HFF-Myc (cell line): ENCODE measurements at places on chromosomes 4 and X.

DNA sequence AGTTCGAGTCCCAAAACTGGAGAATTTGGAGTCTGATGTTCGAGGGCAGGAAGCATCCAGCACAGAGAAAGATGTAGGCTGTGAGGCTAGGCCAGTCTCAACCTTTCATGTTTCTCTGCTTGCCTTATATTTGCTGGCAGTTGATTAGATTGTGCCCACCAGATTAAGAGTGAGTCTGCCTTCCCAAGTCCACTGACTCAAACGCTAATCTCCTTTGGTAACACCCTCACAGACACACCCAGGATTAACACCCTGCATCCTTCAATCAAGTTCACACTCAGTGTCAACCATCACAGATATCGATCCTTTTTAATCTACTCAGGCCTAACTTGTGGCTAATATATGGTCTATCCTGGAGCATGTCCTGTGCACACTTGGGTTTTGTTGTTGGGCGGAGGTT is 18.0 kb upstream of the MAEA start:
- no peak for DNase-seq

DNA sequence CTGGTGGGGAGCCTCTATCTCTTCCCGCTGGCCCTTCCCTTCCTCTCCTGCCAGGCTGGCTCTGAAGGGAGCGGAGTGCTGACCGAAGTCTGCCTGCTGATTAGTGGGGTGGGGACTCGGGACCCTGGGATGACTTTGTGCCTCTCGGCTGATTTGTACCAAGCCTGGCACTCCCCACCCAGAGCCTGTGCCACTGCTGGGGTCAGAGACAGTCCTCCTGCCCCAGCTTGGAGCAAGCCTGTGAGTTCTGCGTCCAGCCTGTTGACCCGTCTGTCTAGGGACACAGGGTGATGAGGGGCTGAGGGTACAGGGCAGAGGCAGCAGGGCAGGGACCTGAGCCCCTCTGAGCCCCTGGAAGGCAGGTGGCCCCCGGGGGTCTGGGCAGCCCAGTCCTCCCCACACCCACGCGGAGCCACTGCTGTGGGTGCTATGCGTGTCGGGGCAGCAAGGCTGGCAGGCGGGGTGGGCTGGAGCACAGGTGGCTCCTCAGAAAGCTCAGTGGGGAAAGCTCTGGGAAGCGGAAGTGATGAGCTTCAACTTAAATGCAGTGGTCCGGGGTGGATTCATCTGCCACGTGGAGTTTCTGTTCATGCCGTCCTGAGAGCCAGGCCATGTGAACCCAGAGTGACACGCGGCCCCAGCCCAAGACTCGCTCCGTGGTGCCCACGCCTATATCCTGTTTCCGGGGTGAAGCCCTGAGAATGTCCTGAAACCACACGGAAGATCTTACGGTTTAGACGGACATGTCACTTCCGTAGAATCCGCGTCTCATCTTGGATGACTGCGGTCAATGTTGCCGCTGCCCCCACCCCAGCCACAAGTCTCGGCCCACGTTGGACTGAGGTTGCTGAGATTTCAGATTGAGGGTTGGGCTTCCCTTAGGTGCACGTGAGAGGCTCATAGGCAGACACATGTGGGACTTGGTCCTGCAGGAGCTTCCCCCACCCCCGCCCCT is 21.1 kb upstream of the UVSSA start:
- no peak for DNase-seq

DNA sequence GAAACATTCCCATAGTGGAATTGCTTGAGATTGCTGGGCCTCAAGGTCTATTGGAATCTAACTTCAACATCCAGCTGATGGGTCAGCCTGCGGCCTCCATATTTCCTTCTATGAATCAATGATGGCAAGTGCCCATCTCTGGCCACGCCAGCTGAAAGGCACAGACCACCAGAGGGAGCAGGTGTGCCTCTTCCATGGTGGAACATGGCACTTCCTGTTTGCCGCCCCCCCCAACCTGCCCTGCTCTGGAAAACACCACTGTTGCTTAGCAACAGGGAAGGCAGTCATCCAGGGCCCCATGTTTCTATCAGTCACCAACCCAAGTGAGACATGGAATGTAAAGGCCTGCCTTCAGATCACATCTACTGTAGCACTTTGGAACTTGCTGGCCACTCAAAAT is 11.6 kb downstream of the PAGE4 start:
- no peak for DNase-seq

- DNase-seq, result no peak
Observed at GRCh38 chrX:67104982-67105757, 438.7 kb upstream of the AR start.

DNA sequence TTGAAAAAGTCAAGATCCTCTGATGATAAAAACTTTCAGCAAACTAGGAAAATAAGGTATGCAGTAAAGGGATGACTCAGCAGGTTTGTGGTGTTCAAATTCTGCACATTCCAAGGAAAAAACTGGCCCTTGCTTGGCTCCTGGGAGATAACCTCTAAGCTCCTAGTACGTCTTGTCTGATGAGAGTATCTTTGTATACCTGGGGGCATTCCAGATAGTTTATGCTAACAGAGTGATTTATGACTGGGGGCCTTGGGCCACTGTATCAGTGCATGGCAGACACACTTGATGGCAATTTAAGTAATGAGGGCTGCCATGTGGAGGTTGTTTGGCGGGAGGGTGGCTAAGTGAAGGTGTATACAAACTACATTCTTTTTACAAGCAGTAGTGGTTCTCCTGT is 56.9 kb downstream of the NSG1 start:
- DNase-seq, result no peak

DNA sequence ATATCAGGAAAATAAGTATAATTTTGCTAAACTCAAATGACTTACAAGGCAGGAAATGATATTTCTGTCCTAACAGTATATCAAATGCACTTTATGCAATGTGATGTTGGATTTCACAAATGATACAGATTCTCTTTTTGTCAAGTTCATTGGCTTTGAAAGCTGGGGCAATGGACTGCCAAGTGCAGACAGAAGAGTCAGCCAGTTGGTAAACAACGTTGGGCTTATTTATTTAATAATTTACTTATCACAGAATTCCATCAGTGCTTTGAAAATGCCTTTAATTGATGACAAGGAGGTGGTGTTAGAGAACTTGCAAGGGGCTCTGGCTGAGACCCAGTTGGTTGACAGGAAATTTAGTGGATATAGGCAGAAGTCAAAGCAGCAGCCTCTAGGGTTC is 79.9 kb upstream of the ADGRG2 start:
- DNase-seq, result no peak

- no peak for DNase-seq
Observed at GRCh38 chr4:105902550-105903262, 7.4 kb downstream of the NPNT start.

- DNase-seq, result no peak
Observed at GRCh38 chr4:121164291-121164690, at the start of gene TNIP3. Gene TNIP3, minus strand, starts transcription at chr4:121164321. Its CDS starts 196 bp downstream, at chr4:121164125.

- DNase-seq, result no peak
Observed at GRCh38 chrX:23626651-23627050, 40.6 kb upstream of the PRDX4 start.

- peak; percentile 12 for DNase-seq
Observed at GRCh38 chr4:19130866-19131265, 1109.3 kb upstream of the LCORL start.

DNA sequence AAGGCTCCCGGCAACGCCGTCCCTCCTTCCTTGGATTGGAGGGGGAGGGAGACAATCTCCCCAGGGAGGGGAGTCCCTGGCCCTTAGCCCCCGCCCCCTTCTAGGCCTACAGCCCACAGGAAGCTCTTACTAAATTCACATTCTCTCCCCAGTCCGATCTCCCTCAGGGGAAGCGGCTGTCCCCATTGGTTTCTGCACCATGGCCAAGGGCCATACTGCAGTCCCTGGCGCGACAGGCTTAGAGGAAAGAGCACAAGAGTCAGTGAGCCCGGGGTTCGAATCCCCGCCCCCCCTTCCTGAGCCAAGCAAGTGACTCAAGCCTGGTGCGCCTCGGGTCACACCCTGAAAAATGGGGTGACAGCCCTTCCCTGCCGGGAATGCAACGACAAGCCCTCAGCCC is 1.1 kb downstream of the ABLIM2 start:
- no peak for DNase-seq

GRCh38 chr4:19026281-19026680 is 1004.7 kb upstream of the LCORL start:
- no peak for DNase-seq

DNA sequence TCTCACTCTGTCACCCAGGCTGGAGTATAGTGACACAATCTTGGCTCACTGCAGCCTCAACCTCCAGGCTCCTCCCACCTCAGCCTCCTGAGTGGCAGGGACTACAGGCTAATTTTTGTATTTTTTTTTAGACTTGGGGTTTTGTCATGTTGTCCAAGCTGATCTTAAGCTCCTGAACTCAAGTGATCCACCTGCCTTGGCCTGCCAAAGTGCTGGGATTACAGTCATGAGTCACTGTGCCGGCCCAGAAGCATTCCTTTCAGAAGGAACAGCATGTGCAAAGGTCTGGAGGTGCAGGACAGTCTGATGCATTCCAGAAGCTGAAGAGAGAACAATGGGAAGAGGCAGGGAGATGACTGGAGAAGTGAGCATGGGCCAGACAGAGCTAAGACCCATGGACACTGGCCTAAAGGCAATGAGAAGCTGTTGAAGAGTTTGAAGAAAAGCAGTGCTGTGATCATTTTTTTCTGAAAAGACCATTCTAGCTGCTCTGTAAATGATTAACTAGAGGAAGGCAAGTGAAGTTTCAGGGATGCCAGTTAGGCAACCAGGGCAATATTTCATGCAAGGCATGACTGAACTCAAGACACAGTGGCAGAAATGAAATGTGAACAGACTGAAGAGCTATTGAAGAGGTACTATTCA is 43.2 kb downstream of the MANBA start:
- no peak for DNase-seq

- DNase-seq, result no peak
Observed at GRCh38 chrX:30495468-30495867, 82.1 kb downstream of the TASL start.

GRCh38 chr4:15457406-15458201 is 12.1 kb upstream of the CC2D2A start:
- peak; percentile 19 for DNase-seq

DNA sequence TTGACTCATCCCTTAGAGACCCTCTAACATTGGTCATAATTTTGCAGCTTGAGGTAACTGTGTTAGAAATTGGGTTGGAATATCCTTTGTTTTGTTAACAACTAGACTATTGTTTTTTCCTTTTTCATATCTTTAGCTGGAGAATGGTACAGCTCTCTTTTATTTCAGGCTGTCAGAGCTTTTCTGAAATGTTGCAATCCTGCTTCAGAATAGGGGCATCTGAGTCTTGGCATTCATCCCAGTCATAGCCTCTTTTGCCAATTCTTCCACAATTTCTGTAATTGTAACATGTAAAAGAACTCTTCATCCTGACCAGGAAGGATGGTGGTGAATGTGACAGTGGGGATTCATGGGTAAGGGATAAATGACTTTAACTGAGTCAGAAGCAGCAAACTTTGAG is 128.7 kb downstream of the FHIP1A start:
- DNase-seq, result no peak

- no peak for DNase-seq
Observed at GRCh38 chr4:188551156-188551555, 411.9 kb downstream of the TRIML1 start.

GRCh38 chr4:150591406-150591805 is 9.5 kb downstream of the MAB21L2 start:
- no peak for DNase-seq

- peak; percentile 31 for DNase-seq
Observed at GRCh38 chr4:25160714-25161592, 704 bp upstream of the SEPSECS start.

- no peak for DNase-seq
Observed at GRCh38 chrX:2967998-2968909, 38.1 kb upstream of the ARSH start.

DNA sequence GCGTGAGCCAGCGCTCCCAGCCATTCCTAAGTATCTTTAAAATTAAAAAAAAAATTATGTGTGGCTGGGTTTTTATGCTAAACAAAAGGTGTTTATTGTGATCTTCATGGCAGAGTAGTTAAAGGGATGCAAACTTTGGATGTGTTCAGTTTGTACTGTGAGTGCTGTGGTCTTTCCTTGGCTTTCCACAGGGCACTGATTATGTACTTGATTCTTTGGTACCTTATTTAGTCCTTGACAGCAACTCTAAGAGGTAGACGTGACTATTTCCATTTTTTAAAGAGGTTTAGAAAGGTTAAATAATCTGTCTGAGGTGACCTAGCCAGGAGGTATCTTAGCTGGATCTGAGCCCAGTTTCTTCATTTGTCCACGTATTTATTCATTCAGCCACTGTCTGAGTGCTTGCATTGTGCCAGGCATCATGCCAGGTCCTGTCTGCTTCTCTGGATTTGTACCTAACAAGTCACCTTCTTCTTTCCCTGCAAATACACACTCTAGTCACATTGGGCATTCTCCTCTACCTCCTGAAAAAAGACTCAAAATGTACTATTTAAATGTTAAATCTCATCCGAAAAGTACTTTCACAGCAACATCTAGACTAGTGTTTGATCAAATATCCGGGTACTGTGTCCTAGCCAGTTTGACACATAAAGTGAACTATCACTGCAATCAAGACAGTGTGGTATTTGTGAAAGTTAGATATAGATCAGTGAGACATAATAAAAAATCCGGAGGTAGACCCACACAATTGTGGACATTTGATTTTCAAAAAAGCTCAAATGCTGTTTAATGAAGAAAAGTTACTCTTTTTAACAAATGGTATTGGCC is 31.5 kb downstream of the WWC2 start:
- no peak for DNase-seq

DNA sequence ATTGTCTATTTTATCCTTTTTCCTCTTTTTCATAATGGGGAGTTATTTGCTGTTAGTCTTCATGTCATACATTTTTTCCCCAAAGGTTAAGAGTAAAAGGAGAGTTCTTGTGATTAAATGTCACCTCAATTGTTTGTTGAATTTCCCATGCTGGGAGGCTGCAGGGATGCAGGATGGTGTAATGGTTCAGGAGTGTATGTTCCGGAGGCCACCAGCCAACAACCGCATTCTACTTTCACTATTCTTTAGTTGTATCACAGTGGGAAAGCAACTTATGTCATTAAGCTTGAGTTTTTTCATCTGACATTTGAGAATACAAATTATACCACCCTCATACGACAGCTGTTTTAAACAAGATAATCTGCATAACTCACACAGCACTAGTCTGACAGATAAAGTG is 15.4 kb downstream of the AFP start:
- DNase-seq, result no peak

- no peak for DNase-seq
Observed at GRCh38 chrX:130523460-130524394, 121.9 kb downstream of the RBMX2 start.

DNA sequence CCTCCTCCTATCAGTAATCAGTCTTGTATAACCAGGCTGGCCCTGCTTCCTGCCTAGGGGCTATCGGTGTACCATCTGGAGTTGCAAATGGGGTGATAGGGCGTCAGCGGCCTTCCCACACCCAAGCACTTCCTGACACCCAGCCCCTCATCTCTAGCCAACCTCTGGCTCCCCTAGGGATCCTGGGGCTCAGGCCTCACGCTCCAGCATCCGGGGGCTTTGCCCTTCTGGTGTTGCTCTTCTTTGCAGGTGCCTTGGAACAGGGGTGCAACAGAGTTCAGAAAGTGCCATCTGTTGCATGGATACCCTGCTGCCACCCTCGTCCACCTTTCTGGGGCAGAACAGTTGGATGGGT is 4.1 kb downstream of the IL9R start:
- no peak for DNase-seq

GRCh38 chrX:151792505-151792904 is 58.0 kb downstream of the CNGA2 start:
- DNase-seq, result no peak
